ENCODE measurements at places on chromosomes 5 and 9.

DNA sequence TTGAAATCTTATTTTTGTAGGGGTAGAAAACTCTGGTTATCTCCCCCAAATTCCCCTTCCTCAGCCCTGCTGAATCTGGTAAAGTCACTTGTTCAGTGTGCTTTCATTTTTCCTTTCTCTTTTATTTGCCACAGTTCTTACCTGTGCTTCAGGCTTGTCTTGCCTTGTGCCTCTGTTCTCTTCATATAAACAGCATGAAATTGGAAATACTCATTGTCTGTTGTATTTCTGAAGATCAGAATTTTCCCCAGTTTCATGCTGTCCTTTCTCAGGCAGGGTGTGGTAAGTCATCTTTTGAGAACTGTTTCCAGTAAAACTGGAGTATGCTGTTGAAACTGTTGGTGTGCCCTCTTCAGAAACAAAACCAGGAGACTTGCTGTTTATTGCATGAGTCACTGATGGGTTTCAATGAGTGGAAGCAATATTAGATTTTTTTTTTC is 7.0 kb downstream of the PAM start:
- no peak for DNase-seq

GRCh38 chr9:131423171-131423581 is 29.3 kb downstream of the PRRC2B start:
- DNase-seq: no peak

DNA sequence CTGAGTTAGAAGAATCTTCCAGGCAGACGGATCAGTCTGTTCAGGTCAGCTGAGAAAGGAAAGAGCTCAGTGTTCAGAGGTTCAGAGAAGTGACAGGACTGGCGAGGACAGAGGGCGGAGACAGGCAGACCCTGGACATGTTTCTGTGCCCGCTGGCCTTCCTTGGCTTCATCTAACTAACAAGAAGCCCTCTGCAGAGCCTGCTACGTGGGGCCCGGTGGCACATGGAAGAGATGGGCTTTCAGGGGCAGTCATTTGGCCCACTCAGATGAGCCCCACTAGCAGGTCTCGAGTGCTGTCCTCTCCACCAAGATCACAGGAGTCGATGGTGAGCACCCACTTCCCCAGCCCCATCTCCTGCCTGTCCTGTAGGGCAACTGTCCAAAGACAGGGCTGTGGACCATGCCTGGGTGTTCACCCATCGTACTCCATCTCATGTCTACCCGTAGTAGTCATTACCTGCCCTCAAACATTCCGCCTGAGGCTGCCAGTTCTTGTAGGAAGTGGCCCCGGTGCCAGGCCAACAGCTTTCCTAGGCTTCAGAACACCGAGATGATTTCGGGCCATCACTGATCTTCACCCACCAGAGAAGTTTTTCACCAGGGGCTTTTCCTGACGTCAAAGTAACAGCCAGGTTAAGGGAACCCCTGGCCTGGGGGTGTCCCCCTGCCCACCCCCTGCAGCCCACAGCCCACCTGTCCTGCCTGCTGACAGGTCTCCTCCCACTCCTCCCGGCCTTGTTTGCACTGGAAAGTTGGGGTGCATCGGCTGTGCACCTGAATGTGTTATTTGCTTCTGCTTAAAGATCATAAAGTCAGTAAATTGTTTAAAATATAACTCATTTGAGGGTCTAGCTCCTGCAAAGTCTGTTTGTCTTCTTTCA is 14.0 kb downstream of the IRX2 start:
- no peak for DNase-seq

- DNase-seq: no peak
Measured at GRCh38 chr5:37448941-37449340, 69.8 kb downstream of the WDR70 start.

DNA sequence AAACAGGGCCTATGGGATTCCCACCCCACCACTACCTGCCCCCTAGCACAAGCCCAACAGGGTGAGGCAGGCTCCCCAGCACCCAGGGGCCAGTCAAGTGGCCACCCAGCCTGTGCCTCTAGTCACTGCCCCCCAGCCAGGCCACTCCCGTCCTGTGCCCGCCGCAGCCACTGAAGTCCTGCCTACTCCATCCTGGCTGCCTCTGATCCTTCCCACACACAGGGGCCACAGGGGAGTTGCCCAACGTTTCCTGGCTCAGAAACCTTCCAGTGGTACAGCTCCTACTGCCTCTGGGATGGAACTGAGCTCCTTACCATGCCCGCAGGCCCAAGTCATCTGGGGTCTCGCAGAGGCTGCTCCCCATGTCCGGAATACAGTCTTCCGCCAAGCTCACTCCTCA is 70.2 kb upstream of the STXBP1 start:
- DNase-seq: no peak

DNA sequence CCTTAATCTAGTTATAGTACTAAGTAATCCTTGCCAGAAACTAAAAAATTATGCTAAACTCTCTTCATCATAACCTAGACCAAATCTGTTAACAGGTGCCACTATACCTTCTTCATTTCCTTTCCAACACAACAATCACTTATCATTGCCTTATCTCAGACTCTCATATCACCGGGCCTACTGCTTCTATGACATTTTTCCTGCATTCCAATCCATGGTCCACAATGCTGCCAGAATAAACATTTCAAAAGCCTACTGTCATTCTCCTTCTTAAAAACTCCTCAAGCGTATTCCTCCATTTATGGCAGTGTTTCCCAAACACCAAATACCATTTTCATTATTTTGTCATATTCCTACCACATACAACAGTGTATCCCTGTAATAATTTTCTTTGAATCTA is 6.5 kb downstream of the PPP6C start:
- DNase-seq: no peak
